ENCODE measurements at places on chromosomes 6 and 20.

GRCh38 chr20:15676815-15677214 lies 896.4 kb downstream of the KIF16B start:
- no peak for DNase-seq

- DNase-seq, result no peak
These were observed 42.8 kb upstream of the FAM135A start for GRCh38 chr6:70370496-70370895.

- DNase-seq, result peak; percentile 41
These were observed 118.8 kb downstream of the MAP3K7 start for GRCh38 chr6:90468080-90468479.

DNA sequence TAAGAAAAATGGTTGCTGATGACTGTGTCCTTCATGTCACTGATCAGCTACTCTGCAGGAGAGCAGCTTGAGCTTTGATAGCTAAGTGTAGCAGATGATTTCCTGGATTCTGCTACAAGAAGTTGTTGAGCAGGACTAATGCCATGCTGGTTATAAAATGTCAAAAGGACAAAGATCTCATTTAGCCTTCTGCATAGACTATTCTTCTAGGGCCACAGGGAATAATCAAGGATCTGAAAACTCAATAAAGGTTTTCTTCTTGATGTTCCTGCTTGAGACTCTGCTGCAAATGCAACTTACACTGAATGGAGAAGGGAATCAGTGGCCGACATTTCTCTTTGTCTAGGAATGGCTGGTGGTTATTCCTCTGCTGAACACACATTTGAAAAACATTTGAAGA lies 360.3 kb upstream of the PTCHD4 start:
- no peak for DNase-seq

- DNase-seq, result no peak
These were observed 57.6 kb upstream of the UNC93A start for GRCh38 chr6:167233490-167233889.

DNA sequence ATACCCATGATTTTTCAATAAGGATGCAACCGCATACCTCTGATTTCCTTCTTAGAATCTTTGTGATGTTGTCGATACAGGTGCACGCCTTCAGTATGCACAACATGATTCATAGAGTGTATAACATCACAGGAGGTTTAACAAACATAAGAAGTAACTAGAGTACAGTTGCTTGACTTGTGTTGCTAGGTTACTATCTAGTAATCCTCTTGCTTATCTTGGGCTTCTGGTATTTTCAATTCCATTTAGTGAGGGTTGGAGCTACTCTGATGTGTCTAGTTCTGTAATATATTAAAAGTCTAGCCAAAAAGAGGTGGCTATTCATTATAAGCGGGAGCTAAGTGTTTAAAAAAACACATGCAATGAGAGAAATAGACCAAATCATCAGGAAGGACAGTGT lies 85.5 kb upstream of the TENT5A start:
- no peak for DNase-seq

GRCh38 chr6:136403110-136403980 lies 113.7 kb upstream of the BCLAF1 start:
- no peak for DNase-seq

DNA sequence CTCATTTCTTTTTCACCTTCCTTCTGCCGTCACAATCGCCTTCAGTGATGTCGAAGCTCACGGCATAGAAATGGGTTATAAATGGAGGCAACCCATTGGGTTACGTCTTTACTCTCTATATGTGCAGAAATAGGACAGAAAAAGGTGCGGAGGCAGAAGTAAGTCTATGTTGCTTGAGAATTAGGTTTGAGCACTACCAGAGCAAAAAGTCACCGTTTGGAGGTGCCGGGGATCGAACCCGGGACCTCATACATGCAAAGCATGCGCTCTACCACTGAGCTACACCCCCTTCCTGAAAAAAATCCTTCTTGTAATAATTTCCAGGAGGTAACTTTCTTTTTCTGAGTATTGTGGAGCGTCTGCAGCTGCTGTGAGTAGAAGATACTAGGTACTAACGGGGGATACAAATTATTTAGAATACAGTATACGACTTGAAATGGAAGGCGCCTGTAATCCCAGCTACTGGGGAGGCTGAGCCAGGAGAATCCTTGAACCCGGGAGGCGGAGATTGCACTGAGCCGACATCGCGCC lies 134.2 kb downstream of the TRIM27 start:
- no peak for DNase-seq

DNA sequence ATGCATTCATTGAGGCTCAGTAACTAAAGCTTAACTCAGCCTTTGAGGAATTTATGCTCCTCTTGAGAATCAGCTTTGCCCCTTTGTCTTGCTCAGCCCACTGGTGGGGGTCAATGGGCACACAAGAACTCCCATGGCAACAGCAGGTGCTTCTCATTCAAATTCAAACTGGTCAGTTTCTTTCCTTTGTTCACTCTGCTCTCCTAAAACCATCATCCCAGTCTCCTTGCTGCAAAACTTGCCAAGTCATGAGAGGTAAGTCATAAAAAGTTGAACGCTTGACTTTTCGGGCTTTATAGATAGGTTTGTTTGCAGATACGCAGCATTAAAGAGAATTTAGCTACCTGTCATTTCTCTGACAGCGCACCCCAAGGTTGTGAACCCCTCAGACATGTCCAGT lies 146.8 kb downstream of the TFAP2A start:
- no peak for DNase-seq

DNA sequence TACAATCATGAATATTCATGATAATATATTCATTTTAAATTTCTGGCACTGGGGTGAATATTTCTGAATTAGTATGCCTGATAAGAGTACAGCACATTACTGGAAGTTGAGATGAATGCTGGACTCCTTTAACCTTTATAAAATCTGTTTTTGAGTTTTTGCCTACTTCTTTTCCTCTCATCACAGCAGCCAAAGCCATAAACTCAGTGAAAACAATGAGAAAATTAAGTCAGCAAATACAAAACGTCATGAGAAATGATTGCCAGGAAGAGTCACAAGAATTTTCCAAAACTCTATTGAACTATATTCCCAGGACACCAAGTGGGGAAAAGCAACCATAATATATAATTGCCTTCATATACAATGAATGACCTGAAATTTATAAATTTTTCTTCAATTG lies 837.6 kb downstream of the TBC1D32 start:
- DNase-seq, result no peak

- DNase-seq, result no peak
These were observed 10.9 kb upstream of the CD93 start for GRCh38 chr20:23096986-23097520.

DNA sequence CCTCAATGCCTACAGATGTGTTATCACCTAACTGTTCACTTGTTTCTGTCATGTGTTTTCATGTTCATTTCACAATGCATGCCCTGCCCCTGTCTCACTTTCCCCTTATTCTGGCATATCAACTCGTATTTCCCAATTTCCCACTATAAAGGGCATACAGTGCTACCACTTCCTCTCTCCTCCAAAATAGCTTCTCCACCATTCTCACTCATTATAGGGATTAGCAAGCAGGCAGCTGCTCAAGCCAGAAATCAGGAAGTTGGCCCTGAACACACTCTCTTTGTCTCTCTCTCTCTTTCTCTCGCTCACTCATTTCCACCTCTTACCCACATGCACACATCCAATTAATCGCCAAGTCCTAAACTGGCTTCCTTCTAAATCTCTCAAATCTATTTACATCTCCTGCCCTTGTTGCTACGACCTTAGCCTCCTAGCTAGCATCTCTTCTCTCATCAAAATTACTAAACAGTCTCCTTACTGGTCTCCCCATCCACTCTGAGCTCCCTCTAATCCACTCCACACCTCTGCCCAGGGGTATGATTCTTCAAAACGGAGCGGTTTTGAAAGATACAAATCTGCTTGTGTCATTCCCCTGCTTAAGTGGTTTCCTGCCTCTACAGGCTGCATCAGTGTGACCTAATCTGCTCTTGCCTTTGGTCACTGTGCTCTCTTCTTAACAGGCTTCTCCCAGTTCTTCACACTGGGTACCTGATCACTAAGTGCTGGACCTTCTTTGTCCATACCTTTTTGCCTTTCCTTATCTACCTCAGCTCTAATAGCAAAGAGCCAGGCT lies 196.2 kb downstream of the BTBD9 start:
- DNase-seq, result no peak

GRCh38 chr6:142729618-142730017 lies 215.4 kb downstream of the HIVEP2 start:
- no peak for DNase-seq

GRCh38 chr6:112443179-112444065 lies 96.3 kb downstream of the RFPL4B start:
- no peak for DNase-seq

- DNase-seq, result no peak
These were observed 45.7 kb upstream of the TRAF3IP2 start for GRCh38 chr6:111651185-111652034.

All from stimulated activated CD4-positive, alpha-beta T cell treated with anti-CD3 and anti-CD28 coated beads, Interleukin-15, amount 100 ng/mL, for 48 hours (primary cell).